ENCODE measurements at places on chromosomes 1 and 21.

DNA sequence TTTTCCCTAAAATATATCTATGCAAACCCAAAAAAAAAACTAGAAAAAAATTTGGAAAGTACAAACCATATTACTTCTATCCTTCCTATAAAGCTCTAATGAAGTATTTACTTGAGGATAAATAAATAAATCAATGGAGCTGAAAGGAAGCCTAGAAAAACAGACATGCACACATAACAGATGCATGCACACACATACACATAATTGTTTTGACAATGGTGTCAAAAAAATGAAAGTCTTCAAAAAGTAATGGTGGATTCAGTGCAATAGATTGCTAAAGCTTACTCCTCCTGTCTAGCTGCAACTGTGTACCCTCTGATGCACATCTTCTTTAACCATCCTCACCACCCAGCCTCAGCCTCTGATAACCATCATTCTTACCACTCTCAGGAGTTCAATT, 521.9 kb upstream of the RGS18 start:
- DNase-seq = no peak

DNA sequence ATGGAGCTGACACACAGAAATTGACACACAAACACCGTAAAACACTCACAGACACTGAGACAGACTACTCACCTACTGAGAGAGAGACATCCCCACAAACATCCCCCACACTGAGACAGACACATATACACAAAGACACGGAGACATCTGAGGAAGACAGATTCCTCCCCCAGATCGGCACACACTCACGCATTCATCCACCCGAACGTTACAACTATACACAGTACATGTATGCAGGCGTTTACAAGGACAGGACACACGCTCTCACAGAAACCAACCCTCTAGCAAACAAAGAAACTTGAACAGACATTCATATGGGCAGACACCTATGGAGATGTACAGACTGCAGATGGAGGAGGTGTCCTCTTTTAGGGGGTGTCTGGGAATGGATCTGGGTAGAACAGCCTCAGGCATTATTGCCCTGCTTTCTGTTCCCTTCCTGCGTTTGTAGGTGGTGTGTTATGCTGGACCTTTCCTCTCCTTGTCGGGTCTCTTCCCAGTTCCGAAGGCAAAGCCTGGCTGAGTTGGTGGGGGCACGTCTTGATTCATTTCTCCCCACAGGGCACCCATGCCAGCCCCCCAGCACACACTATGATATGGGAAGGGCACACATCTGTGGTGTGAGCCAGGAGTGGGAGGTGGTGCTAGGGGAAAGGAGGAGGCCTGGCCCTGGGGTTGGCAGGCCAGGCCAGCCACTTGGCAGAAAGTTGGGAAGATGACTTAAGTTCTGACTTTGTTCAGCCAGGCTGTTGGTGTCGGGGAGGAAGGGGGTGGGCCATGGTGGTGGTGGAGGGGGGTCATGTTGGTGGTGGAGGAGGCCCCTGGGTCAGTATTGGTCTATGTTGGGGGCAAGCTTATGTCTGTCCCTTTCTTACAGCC, 1.5 kb downstream of the KIRREL1 start:
- DNase-seq = no peak

GRCh38 chr1:20785907-20786252, 1.2 kb downstream of the HP1BP3 start:
- DNase-seq = no peak

GRCh38 chr1:71269818-71270217, 189.0 kb upstream of the ZRANB2 start:
- no peak for DNase-seq

GRCh38 chr1:10152709-10153284, 57.6 kb upstream of the KIF1B start:
- no peak for DNase-seq

- no peak for DNase-seq
These were observed 14.0 kb downstream of the DNALI1 start for GRCh38 chr1:37570528-37571334.

DNA sequence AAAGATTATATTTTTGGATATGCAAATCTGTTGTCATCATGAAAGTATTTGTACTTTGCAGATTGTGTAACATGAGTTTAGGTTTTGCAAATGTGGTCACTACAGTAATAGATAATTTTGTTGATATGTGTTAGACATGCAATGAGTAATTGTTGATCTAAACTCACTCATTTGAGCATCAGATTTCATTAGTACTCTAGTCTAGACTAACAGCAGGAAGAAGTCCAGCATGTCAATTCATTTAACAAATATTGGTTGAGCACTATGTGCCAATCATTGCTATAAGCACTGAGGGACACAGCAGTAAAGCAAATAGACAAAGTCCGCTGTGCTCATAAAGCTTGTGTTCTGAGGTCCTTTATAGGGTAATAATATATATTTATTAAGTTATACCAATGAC, 350.0 kb downstream of the USP25 start:
- DNase-seq = no peak

- DNase-seq = no peak
These were observed 314 bp downstream of the DPH5 start for GRCh38 chr1:101025283-101025656.

- DNase-seq = no peak
These were observed 143.1 kb upstream of the PROX1 start for GRCh38 chr1:213844632-213845031.

DNA sequence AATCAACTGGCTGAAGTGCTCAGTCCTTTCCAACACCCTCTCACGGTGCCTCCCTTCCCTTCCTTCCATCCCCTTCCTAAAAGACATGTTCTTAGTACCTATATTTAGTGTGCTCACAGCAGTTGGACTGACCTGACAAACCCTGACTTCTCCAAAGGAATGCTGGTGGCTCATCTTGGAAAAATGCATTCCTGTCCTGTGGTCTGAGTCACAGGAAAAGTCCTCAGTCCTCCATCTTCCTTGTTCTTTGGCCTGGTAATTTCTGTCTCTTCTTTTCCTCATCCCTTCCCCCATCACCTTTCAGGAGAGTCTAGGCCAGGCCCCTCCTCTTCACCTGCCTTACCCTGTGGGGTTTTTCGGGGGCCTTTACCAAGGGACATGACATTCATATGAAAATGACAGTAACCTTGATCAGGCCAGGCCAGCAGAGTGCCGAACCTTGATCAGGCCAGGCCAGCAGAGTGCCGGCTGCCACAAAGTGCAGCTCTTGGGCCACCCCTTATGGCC, 7.2 kb downstream of the ATP1B1 start:
- no peak for DNase-seq

- no peak for DNase-seq
These were observed 109.2 kb downstream of the TTLL7 start for GRCh38 chr1:83889707-83890106.

- DNase-seq = no peak
These were observed 85.3 kb downstream of the CAMTA1 start for GRCh38 chr1:6870571-6870970.

DNA sequence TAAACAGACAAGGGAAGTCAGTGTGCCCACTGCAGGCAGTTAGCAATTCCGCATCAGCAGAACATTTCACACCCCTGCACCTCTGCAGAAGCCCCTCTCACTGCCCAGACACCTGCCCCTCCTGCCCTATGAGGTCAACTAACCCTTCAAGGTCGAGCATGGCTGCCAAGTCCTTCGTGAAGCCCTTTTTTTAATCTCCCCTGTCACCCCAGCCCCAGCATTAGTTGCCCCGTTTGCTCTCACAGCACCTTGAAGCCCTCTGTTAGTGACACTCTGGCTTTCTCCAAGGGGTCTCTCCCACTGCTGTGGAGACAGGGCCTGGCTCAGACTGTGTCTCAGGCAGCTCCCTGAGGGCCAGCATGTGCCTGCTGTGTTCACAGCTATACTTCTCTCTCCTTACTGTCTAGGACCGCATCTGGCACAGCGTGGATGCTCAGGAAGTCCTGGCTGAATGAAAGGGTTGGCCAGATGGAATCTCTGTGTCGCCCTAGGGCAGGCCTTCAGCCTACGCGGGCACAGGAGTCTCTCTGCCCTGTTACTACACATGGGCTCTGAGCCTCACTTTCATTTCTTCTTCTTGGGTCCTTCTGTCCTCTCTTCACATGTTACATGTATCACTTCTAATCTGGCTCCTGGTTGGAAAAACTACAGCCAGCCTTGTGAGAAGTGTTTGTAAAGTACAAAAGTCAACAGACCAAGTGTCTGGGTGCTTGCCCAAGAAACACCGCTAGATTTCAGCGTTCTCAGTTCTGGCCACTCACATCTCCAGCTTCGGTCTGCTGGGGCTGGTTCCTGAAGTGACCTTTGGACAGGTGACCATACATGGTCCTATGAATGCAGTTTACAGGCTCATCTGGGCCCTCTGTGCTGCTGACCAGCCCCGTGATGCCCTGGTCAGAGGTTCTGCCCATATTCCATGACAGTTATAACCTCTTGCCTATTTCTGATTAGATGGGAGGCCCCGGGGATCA, 19.7 kb downstream of the SLC2A1 start:
- DNase-seq = no peak

DNA sequence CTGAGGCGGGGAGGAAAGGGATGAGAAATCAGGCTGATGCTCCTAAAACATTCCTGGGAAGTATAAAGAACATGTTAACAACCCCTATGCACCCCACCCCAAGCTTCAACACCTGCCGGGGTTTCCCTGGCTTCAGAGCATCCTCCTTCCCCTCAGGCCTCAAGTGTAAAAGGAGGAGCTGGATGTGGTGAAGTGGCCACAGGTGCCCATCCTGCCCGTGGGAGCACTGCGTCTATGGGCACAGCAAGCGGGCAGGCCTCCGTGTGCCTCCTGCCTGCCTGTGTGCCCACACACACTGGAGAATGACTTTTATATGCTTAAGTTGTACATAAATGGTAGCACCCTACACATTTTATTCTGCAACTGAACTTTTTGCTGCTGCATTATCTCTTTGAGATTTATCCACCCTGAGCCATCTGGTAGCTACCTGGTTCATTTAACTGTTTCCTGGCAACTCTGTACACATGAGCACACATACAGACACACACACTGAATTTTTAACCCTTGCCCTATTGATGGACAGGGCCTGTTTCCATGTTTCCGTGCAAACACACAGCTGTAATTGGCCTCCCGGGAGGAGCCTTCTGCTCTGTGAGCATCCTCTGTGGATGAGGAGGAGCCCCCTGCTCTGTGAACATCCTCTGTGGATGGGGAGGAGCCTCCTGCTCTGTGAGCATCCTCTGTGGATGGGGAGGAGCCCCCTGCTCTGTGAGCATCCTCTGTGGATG, 13.4 kb upstream of the FTCD start:
- DNase-seq = no peak

DNA sequence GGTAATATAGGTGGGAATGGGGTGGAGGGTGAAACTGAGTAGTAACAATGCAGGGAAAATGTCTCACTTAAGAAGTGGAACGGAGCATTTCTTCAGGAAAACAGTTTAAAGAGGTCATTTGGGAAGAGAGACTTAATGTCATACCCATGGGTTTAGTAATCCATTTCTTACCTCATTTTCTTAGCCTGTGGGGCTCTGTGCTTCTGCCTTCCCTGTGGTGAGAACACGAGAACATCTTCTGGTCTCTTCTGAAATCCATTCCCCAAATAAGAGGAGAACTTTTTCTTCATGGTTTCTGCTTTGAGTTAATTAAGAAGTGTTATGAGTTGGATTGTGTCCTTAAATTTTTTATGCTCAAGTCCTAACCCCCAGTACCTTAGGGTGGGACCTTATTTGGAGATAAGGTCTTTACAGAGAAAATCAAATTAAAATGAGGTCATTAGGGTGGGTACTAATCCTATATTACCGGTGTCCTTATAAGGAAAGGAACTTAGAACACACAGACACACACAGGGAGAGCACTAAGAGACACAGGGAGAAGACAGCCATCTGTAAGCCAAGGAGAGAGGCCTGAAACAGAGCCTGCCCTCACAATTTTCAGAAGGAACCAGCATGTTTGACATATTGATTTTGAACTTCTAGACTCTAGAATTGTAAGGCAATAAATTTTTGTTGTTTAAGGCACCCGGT, 5.4 kb downstream of the CCDC190 start:
- DNase-seq = no peak

GRCh38 chr21:34687065-34687464, 18.3 kb downstream of the CLIC6 start:
- no peak for DNase-seq

DNA sequence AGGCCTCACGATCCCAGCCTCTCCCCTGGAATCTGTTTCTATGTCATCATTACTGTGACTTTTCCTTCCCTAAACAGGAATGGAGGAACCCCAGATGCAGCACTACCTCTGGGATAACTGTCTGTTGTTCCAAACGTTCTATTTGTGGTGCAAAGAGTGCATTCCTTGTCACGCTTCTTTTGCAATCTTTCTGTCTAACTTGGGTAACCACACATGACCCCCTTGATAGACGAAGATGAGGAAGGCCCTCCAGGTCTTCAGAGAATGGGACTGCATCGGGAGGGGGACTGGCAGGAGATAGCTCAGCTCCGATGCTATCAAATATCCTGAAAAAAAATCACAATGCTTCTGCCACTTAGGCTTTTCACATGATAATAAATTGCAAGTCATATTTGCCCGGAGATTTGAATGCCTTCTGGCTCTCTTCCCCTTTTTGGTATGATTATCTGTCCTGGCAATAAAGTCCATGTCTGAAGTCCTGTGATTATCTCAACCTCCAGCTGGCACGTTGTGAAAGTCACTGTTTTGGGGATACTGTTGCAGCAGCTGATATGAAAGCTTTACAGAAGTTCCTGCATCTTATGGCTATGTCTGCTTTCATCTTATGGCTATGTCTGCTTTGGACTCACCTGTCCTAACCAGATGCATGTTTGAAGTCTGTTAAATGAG, 148.7 kb upstream of the LMO4 start:
- DNase-seq = no peak

DNA sequence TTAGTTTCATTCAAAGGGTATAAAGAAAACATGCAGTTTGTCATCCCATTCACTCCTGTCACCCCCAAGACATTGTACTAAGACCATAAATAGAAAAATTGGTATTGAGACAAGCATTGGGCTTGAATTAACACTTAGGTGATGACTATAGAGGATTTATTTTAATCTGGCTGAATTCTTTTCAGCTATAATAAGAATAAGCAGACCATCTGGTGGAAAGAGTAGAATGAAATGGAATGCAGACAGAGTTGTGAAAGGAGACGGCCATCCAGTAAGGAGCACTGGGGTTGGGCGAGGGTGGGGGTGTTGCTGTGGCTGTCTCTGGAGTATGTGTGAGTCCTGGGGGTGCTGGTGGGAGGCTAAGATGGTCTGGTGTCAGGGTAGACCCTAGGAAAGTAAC, 125.0 kb upstream of the IVNS1ABP start:
- no peak for DNase-seq

DNA sequence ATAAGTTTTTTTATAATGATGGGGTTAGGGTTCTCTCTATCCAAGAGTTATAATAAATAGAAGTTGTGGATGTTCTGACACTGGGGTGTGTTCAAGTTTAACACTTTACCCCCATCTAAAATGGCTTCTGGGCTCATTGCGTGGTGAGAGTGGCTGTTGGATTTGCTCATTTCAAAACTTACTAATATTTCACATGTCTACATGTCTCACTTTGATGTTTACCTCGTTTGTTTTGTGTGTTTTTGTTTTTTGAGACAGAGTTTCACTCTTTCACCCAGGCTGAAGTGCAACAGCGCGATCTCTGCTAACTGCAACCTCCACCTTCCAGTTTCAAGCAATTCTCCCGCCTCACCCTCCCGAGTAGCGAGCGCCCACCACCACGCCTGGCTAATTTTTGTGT, 3.7 kb downstream of the RRP1B start:
- no peak for DNase-seq

- no peak for DNase-seq
These were observed 292.0 kb downstream of the VAV3 start for GRCh38 chr1:107673006-107673405.

All from T-helper 2 cell (primary cell).